ENCODE measurements at places on chromosomes 3 and 15. TPM values are rescaled to one million over a fixed set of nuclear protein-coding genes. Genes with fewer than 3 reads are reported as not detected.

The CLDN16 gene
- total RNA-seq: not detected

GRCh38 chr3:50480471-50480870 lies 23.0 kb downstream of the CACNA2D2 start:
- H3K27me3 ChIP-seq: no peaks in the 10 kb centered on the region
- H3K4me1 ChIP-seq: peaks cover 2% of the 10 kb centered on the region
- no peak for DNase-seq
- H3K36me3 ChIP-seq: no peaks in the 10 kb centered on the region

The PRR20G gene
- not detected for total RNA-seq

GRCh38 chr3:22937536-22937935 lies 265.6 kb upstream of the UBE2E2 start:
- no peak overlapping the region for H3K4me3 ChIP-seq
- no peaks in the 10 kb centered on the region for H3K27me3 ChIP-seq
- DNase-seq: no peak
- H3K27ac ChIP-seq: peak overlapping the region; percentile 79

DNA sequence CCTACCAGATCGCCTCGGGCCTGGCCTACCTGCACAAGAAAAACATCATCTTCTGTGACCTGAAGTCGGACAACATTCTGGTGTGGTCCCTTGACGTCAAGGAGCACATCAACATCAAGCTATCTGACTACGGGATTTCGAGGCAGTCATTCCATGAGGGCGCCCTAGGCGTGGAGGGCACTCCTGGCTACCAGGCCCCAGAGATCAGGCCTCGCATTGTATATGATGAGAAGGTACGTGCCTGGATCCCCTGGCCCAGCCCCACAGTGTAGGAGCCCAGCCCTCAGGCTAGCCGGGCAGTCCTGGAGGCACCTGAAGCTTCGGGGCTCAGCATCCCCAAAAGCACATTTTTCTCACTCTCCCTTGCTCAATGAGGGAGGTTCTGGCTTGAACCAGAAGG lies 135.8 kb downstream of the LRRK1 start:
- peak; percentile 68 for DNase-seq
- H3K27ac ChIP-seq: no peak overlapping the region
- peaks cover 58% of the 10 kb centered on the region for H3K36me3 ChIP-seq
- H3K27me3 ChIP-seq: no peaks in the 10 kb centered on the region
- no peaks in the 10 kb centered on the region for H3K4me1 ChIP-seq

GRCh38 chr3:66302288-66302687 lies 81.5 kb downstream of the SLC25A26 start:
- H3K4me1 ChIP-seq: peaks cover 30% of the 10 kb centered on the region
- no peaks in the 10 kb centered on the region for H3K27me3 ChIP-seq
- H3K4me3 ChIP-seq: no peak overlapping the region
- no peak overlapping the region for H3K27ac ChIP-seq
- no peaks in the 10 kb centered on the region for H3K36me3 ChIP-seq
- no peak for DNase-seq

The TF gene
- 0.32 TPM for total RNA-seq

The C3orf22 gene
- total RNA-seq: not detected

The GOLGA8M gene
- not detected for total RNA-seq

The FBN1 gene
- 238 TPM for total RNA-seq

DNA sequence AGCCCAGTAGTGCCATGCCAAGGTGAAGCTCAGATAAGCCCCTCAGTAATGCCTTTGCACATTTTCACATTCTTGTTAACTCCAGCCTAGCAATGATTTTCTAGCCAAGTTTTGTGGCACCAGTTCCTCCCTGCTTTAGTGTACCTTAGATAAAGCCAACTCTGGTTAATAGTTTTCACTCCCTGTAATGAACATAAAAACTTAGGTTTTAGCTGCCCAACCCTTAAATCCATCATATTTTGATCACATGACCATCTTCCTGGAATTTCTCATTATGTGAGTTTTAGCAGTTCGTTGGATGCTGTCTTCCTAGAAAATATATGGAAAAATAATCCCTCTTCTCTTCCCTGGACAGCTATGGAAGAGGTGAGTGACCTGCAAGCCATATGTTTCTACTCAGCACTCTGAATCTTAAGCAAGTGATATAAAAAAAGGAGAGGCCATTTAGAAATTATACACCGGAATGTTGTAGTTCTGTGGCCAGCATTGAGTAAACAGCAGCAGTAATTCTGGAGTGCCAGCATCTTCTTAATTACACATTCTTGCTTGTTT lies 62.2 kb upstream of the P2RY1 start:
- H3K36me3 ChIP-seq: no peaks in the 10 kb centered on the region
- no peak overlapping the region for H3K27ac ChIP-seq
- no peak for DNase-seq
- H3K4me1 ChIP-seq: peaks cover 11% of the 10 kb centered on the region
- no peaks in the 10 kb centered on the region for H3K27me3 ChIP-seq

The P2RY1 gene
- 1.7 TPM for total RNA-seq

The PLA2G4E gene
- not detected for total RNA-seq

- no peaks in the 10 kb centered on the region for H3K36me3 ChIP-seq
- peak; percentile 7 for DNase-seq
- no peak overlapping the region for H3K27ac ChIP-seq
- no peak overlapping the region for H3K4me3 ChIP-seq
Measured at GRCh38 chr3:31962801-31963205, 18.3 kb downstream of the OSBPL10 start.

GRCh38 chr3:33557829-33558228 lies 117.6 kb upstream of the UBP1 start:
- H3K36me3 ChIP-seq: peaks cover 11% of the 10 kb centered on the region
- H3K27ac ChIP-seq: no peak overlapping the region
- DNase-seq: no peak
- H3K4me1 ChIP-seq: no peaks in the 10 kb centered on the region
- no peak overlapping the region for H3K4me3 ChIP-seq

- H3K4me1 ChIP-seq: no peaks in the 10 kb centered on the region
- DNase-seq: no peak
- H3K4me3 ChIP-seq: no peak overlapping the region
- no peaks in the 10 kb centered on the region for H3K27me3 ChIP-seq
- no peak overlapping the region for H3K27ac ChIP-seq
Measured at GRCh38 chr3:106305882-106306435, 437.1 kb upstream of the CBLB start.

The C3orf49 gene
- not detected for total RNA-seq

GRCh38 chr3:105883798-105884377 lies 15.1 kb upstream of the CBLB start:
- DNase-seq: no peak
- H3K27me3 ChIP-seq: no peaks in the 10 kb centered on the region
- no peak overlapping the region for H3K4me3 ChIP-seq
- no peaks in the 10 kb centered on the region for H3K36me3 ChIP-seq
- H3K4me1 ChIP-seq: peaks cover 11% of the 10 kb centered on the region

- no peak overlapping the region for H3K4me3 ChIP-seq
- no peaks in the 10 kb centered on the region for H3K36me3 ChIP-seq
- H3K4me1 ChIP-seq: peaks cover 2% of the 10 kb centered on the region
- H3K27me3 ChIP-seq: no peaks in the 10 kb centered on the region
- no peak overlapping the region for H3K27ac ChIP-seq
- no peak for DNase-seq
Measured at GRCh38 chr15:25939122-25939521, 76.0 kb upstream of the ATP10A start.

DNA sequence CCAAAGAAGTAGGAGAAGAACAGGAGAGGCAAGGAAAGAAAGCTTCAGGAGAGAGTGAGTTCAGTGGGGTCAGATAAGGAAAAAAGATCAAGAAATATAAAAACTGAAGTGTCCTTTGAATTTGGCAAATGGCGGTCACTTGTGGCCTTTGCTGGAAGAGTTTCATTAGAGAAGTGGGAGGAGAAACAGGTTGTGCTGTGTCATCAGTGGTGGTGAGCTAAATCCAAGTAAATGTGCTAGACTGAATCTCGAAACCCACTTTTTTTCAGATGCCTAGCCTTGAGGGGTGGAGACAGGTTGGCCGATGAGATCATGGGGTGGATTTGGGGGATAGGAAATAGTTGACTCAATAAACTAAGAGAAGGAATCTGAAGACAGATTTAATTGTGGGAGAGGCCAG lies 43.7 kb downstream of the CHRD start:
- no peaks in the 10 kb centered on the region for H3K27me3 ChIP-seq
- no peak overlapping the region for H3K27ac ChIP-seq
- no peaks in the 10 kb centered on the region for H3K4me1 ChIP-seq
- no peak overlapping the region for H3K4me3 ChIP-seq
- H3K36me3 ChIP-seq: no peaks in the 10 kb centered on the region

The GABRB3 gene
- 3.0 TPM for total RNA-seq

GRCh38 chr3:71873093-71873611 lies 88.2 kb upstream of the PROK2 start:
- H3K4me3 ChIP-seq: no peak overlapping the region
- peaks cover 6% of the 10 kb centered on the region for H3K4me1 ChIP-seq
- H3K27me3 ChIP-seq: no peaks in the 10 kb centered on the region
- H3K36me3 ChIP-seq: no peaks in the 10 kb centered on the region

The CYP1A1 gene
- total RNA-seq: 1.5 TPM

DNA sequence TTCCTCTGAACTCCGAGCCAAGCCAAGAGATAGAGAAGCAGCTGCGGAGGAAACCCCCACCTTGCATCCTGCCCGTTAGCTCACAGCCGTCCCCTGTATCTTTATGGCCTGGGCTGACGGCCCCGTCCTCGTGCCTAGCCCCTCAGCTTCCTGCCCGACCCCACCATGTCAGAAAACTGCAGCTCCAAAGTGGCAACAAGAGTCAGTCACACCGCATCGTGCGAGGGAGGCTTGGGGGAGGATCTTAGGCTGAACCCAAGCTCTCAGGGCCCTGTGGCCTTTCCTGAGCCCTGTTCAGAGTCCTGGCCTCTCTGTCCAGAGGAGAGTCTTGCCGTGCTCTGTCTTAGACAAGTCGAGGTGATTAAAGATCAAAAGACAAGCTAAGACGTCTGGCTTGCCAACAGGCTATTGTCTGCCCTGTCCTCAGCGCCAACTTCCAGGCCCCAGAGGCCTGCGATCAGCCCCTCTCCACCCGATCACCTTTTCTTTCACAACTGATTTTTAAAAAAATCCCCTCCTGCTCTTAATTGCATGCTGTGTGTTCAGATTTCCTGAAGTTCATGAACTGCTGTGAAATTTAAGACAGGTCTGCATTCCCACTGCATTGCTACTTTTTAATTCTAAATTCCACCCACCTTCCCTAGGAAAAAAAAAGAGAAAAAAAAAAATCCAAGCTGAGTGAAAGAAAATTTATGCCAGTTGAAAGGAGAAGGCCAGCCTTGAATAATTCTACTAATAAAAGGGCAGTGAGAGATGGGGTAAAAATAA lies 89.7 kb upstream of the WNT5A start:
- no peak for DNase-seq
- H3K27me3 ChIP-seq: no peaks in the 10 kb centered on the region
- peaks cover 27% of the 10 kb centered on the region for H3K4me1 ChIP-seq
- H3K27ac ChIP-seq: no peak overlapping the region

- no peak overlapping the region for H3K27ac ChIP-seq
- no peak for DNase-seq
- no peaks in the 10 kb centered on the region for H3K27me3 ChIP-seq
- no peak overlapping the region for H3K4me3 ChIP-seq
Measured at GRCh38 chr3:133394561-133395311, 5.1 kb upstream of the BFSP2 start.

The COL6A5 gene
- total RNA-seq: not detected

The LDHAL6B gene
- not detected for total RNA-seq

- H3K4me1 ChIP-seq: peaks cover 16% of the 10 kb centered on the region
- peak overlapping the region; percentile 64 for H3K4me3 ChIP-seq
- DNase-seq: no peak
- H3K36me3 ChIP-seq: no peaks in the 10 kb centered on the region
- H3K27ac ChIP-seq: peak overlapping the region; percentile 10
Measured at GRCh38 chr15:90248789-90249202, 560 bp upstream of the TTLL13 start.

The SYNM gene
- total RNA-seq: 2,563 TPM

DNA sequence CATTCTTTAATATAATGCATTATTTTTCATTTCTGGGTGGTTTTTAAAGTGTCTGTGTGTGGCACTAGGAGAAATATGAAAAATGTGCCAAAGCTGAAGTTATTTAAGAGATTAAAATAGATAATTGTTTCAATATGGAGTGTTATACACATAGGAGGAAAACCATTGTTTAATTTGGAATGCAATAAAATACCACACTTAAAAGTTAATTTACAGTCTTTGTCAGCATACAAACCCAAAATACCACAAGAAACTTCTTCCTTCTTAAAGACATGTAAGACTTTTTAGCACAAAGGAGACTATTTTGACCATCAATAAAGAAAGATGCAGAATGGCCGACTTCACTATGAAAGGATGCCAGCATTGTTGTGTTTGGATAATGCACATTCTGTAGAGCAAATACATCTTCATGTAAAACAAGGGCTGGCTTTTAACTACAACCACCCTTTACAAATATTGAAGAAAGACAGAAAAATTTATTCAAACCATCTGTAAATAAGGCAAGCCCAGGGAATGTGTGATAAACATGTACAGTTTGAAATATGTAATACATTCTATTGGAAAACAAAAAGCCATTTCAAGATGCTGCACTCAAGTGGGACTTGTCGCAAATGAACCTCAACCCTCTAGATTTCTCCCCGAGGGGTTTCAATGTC lies 1146.6 kb downstream of the ROBO1 start:
- no peaks in the 10 kb centered on the region for H3K36me3 ChIP-seq
- H3K27me3 ChIP-seq: no peaks in the 10 kb centered on the region
- no peak for DNase-seq
- H3K4me1 ChIP-seq: no peaks in the 10 kb centered on the region

- no peak overlapping the region for H3K27ac ChIP-seq
- H3K27me3 ChIP-seq: no peaks in the 10 kb centered on the region
- H3K36me3 ChIP-seq: no peaks in the 10 kb centered on the region
- H3K4me1 ChIP-seq: peaks cover 10% of the 10 kb centered on the region
- no peak for DNase-seq
Measured at GRCh38 chr3:4426261-4426781, 40.7 kb downstream of the SUMF1 start.

GRCh38 chr3:120052225-120052624 lies 42.0 kb downstream of the GSK3B start:
- H3K4me1 ChIP-seq: peaks cover 51% of the 10 kb centered on the region
- no peaks in the 10 kb centered on the region for H3K36me3 ChIP-seq
- no peaks in the 10 kb centered on the region for H3K27me3 ChIP-seq
- no peak overlapping the region for H3K27ac ChIP-seq
- no peak overlapping the region for H3K4me3 ChIP-seq
- DNase-seq: no peak

GRCh38 chr3:55105647-55106046 lies 177.8 kb upstream of the LRTM1 start:
- H3K27ac ChIP-seq: no peak overlapping the region
- H3K27me3 ChIP-seq: no peaks in the 10 kb centered on the region
- DNase-seq: no peak
- no peaks in the 10 kb centered on the region for H3K4me1 ChIP-seq
- no peak overlapping the region for H3K4me3 ChIP-seq
- H3K36me3 ChIP-seq: no peaks in the 10 kb centered on the region

DNA sequence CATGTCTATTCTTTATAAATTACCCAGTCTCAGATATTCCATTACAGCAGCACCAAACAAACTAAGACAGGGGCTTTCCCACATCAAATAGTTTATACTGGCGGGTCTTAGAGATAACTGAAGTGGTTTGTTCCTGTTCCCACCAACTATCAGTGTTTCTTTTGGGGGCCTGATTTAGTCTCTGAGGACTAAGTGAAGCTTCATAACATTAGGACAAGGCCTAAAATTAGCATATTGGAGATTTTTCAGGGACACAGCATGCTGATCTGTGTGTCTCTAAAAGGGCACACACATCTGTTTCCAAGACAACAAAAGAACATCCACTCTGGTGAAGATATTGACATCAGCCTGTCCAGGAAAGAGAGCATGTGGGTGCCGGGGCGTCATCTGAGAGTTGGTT lies 72.6 kb upstream of the SEMA6D start:
- DNase-seq: no peak
- no peak overlapping the region for H3K27ac ChIP-seq
- H3K4me1 ChIP-seq: no peaks in the 10 kb centered on the region

- H3K27ac ChIP-seq: no peak overlapping the region
- DNase-seq: no peak
- no peaks in the 10 kb centered on the region for H3K27me3 ChIP-seq
- no peaks in the 10 kb centered on the region for H3K4me1 ChIP-seq
- H3K36me3 ChIP-seq: no peaks in the 10 kb centered on the region
Measured at GRCh38 chr15:59419170-59419569, 18.8 kb upstream of the FAM81A start.

Data from esophagus muscularis mucosa (tissue), 4 donors.